ENCODE measurements at places on chromosomes 2 and 18.

DNA sequence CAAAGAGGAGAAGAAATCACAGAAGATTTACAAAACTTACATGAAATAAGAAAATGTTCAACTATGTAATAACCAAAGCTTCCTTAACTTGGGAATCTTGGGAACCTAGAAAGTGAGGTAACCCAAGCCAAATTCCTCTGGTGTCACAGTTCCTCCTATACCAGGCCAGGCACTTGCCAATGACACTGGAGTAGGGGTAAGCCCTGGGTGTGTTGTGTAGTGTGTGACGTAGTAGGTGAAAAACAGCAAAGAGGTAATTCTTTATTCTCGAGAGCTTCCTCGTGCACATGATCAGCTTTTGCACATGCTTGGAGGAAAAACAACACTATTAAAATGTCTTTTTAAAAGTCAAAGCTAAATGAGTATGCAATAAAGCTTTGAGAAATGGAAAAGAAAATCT lies 118.0 kb downstream of the METTL8 start:
- no peak for DNase-seq

DNA sequence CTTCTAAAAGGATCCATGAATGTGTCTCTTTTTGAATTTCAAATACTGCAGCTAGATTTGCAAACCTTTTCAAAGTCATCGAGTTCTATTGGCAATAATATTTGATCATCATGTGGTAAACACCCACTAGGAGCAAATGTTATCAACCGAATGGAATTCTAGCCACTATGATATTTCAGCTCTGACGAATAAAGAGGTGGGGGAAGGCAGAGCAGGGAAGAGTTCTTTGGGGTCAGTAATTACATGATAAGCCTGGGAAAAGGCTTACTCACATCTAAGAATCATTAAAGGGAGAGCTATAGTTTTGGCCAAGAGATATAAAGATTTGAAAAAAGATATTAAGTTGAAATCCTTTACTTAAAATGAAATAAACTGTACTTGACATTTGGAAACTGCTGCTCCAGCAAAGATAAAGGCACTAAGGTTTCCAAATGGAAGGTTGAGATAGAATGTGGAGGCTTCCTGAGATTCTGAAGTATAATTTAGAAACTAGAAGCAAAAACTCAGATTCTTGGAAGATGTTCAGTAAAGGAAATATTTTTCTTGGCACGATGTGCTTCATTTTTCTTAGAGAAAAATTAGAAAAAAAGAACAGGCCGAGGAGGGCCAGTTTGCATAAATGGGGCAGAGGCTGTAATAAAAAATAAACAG lies 104.7 kb upstream of the ARHGAP28 start:
- no peak for DNase-seq

GRCh38 chr2:174026122-174026845 lies 61.1 kb upstream of the SP3 start:
- no peak for DNase-seq

- no peak for DNase-seq
Measured at GRCh38 chr2:186530314-186530713, 44.3 kb downstream of the ZC3H15 start.

DNA sequence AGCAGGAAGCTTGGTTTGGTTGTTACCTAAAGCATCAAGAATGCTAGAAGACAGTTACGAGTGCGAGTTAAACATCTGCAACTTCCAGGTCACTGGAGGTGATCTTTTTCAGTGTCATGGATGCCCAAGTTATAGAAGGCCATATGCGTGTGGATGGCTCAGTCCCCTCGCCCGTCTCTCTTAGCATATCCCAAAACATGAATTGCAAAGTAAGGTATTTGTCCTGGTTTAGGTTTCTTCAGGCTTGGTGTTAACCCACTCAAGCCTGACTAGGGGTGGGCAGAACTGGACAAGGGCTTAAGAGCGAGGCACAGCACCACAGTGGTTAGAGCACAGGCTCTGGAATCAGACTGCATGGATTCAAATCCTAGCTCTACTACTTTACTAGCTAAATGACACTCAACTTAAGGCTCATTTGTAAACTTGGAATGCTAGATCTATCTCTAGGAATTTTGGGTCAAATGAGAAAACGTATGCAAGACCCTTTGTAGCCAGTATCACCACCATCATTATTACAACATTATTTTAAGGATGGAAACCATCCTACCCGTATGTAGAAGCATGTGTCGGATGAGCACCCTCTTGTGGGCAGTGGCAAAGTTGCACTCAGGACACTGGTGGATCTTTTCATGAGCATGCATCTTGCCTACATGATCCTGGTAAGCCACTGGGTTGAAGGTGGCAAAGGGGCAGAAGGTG lies 11.2 kb downstream of the ZNF142 start:
- DNase-seq, result no peak

GRCh38 chr2:23809150-23809549 lies 117.8 kb downstream of the ATAD2B start:
- DNase-seq, result no peak

DNA sequence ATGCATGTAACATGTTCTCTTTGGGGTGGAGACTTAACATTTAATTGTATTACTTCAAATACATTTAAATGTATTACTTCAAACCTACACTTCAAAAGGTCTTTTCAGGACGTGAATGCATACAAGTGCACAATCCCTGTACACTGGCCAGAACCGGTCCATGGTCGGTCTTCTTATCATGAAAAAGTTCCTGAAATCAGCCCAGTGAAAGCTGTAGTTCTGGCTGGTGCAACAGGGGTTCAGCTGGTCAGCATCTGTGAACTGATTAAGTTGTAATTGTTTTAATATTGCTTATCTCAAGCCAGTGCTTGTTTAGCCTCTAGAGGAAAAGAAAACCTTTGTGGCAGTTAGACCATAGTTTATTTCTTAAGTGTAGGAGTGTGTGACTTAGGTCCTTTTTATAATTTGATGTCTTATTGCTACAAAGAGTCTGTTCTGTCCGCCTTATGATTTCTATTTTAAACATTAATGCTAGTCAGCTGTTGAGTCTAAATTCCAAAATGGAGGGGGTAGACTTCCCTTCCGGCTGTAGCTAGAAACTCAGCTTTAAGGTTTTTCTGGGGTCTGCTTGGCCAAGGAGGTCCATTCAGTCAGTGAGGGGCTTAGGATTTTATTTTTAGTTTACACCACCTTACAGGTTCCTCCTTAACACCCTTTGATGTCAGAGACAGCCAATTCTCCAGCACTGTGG lies 768 bp upstream of the CYBRD1 start:
- no peak for DNase-seq

All from bone marrow (tissue), 2 donors.